NCI-H510A (cell line): ENCODE measurements at places on chromosomes 7 and 10.
A peak's percentile ranks its signal among the peaks of the same experiment; 100 is the strongest.

DNA sequence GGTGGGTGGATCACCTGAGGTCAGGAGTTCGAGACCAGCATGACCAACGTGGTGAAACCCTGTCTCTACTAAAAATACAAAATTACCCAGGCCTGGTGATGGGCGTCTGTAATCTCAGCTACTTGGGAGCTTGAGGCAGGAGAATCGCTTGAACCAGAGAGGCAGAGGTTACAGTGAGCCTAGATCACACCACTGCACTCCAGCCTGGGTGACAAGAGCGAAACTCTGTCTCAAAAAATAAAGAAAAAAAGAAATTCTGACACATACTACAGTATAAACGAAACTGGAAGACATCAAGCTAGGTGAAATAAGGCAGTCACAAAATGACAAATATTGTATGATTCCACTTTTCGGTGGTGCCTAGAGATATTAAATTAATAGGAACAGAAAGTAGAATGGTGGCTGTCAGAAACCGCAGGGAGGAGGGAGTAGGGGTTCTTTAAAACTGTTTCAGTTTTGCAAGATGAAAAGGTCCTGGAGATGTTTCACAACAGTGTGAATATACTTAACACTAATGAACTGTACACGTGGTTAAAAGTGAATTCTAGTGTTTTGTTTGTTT, 23.2 kb downstream of the PILRA start:
- DNase-seq: no peak

DNA sequence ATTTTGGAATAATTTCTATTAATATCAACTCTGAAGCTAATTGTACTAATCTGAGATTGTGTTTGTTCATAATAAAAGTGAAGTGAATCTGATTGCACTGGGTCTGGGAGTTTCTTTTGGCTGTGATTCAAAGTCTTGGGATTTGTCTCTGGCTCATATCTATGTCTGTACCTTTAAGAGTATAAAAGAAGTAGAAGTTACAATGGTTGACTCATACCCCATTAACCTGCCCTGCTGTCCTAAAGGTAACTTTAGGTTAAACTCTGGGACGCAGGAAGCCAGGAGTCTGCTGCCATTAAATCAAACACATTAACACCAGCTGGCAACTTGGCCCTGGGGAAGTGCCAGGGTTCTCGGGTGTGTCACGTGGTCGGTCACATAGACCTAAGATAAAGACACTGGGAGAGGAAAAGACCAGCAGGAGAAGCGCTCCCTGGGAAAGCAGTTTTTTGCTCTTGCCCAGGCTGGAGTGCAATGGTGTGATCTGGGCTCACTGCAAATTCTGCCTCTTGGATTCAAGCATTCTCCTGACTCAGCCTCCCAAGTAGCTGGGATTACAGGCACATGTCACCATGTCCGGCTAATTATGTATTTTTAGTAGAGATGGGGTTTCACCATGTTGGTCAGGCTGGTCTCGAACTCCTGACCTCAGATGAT, 17.8 kb downstream of the SCD start:
- DNase-seq: peak; percentile 44

DNA sequence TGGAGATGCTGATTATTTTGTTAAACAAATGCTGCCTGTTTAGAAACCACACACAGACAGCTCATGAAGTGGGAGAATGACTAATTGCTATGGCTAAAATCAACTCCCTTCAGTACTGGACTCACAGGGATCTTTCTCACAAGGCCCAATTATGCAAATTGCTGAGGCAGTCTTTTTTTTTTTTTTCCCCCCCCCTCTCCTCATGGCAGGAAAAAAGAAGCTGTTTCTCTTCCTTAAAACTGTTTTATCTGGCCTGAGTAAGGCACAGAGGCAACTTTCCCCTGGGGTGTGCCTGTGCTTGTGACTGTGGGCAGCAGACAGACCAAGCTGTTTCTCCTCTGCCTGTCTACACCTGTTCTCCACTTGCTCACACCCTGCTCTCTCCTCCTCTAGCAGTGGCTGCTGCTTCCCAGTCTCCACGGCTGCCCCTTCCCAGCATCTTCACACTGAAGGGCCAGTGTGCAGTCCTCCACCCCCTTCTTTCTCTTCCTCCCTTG, 65.4 kb upstream of the STEAP1B start:
- no peak for DNase-seq

GRCh38 chr7:87435546-87435945, 39.9 kb downstream of the ABCB4 start:
- no peak for DNase-seq

DNA sequence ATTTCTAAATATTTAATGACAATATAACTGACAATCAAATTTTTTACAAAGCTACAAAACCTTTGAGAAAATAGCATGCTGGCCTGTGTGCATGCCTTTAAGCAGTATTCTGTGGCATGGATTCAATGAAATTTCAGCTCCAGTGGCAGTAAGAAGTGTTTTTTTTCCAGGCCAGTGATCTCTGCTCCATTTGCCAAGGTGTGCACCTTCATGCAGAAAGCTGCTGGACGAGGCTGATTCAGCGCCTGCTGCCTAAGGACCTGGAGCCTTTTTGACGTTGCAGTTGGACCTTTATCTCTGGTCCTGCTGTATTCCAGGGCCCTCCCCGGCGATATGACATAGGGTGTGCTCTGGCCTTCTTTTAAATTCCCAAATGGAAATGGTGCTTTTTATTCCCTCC, 26.6 kb downstream of the VWC2 start:
- DNase-seq: no peak

DNA sequence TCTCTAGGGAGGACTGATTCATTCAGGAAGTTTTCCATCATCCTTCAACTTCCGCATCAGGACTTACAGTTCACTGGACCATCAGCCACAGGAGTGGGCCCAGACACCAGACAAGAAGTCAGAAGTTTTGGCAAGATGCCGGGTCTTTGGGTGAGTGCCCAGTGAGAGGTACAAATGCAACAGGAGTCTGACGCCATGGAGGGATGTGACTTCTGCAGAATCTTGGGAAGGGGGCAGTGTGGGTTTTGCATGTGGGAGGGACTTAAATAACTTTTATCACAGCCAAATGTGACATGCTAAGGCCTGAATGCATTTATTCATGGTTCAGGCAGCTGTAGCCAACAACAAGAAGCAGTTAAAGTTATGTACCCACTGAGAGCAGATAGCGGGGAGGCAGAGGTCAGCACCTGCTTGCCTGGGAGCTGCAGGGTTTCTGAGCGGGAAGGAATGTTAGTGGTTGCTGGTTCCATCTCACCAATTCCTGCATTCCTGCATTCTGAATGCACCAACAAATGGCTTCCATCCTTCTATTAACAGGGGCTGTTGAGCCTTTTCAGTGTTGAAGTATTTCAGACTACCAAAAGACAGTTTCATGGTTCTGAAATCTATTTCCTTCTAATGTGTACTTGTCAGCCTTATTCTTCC, 375.2 kb downstream of the PAXIP1 start:
- no peak for DNase-seq

DNA sequence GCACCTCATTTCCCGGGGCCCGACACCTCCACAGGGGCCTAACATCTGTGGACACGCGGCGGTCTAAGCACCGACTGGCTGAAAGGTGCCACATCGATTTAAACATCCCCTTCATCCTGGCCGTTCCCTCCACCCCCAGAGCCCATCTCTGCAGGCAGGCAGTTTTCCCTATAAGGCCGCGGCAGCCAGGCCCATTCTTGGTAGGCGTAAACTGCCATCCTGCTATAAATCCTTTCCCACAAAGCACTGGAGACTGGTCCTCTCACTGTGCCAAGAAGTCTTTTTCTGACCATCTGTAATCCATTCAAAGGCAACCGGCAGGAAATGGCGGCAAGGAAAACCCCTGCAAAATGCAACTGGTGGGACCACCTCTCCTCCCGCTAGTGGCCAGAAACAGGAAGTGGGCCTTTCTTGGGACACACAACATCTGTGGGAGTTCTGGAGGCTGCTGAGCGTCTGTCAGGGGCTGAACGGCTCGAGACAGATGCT, 22.4 kb downstream of the ATXN7L1 start:
- no peak for DNase-seq

DNA sequence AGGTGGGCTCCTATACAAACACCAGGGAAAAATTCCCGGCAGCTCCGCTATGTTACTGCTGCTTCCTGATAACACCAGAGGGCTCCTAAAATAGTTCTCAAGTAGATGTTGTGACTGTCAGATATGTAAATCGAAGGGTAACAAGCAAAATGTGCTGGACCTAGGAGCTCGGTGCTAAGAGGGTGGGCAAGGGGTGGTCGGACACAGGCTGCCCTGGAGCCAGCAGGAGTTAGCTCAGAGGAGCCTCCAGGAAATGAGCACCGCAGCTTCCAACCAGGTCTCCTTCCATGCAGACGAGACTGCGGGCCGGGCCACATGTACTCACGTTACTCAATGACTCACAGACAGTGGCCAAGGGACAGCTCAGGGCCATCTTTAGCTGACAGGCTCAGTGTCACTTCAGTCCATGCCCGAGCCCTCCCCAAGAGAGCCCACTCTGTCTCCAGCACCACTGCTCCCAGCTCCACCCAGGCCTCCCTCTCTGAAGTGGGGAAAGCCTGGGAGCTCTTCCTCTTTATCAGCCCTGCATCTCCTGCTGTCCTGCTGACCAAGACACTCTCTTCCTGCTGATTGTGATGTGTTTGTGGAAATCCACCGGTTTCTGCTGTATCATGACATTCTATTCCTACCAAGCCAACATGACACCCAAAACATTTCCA, 37.2 kb upstream of the TMEM273 start:
- DNase-seq: no peak

DNA sequence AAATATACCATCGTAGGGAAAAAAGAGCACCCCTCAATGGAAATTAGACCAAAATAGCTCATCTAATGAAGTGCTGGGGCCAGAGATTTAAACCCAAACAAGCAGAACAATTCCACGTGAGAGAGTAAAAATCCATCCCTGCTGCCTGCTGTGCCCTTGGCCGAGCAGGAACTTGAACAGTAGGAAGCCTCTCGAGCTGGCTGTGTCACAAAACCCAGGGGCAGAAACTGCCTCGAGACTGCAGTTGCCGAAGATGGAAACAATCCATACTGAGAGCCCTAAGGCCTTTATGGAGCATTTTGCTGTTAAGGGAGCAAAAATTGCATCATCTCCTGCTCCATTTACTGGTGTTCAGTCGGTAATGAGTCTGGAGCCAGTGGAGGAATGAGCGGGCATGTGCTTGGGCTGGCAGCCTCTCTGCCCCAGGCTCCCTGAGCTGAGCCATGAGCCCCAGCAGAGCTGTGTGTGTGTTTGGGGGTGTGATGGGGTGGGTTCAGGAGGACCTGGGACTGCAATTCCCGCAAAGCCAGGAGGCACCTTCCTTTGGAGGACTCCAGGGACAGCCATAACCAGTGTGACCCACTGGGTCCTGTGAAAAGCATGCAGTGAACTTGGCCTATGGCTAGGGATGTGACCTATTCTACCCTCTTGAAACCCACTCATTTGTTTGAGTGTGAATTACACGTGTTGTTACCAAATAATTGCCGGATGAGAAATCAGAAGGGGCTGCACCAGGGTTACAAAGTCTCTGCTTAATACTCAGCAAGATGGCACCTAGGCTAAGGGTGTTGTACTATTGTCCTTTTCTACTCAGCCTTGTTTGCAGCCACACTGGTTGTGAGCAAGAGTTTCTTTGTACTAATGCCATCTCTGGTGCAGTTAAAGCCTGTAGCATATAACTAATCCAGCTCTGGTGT, 58.3 kb downstream of the CDHR3 start:
- DNase-seq: no peak

- no peak for DNase-seq
Observed at GRCh38 chr7:121039510-121039822, 51.0 kb downstream of the CPED1 start.

DNA sequence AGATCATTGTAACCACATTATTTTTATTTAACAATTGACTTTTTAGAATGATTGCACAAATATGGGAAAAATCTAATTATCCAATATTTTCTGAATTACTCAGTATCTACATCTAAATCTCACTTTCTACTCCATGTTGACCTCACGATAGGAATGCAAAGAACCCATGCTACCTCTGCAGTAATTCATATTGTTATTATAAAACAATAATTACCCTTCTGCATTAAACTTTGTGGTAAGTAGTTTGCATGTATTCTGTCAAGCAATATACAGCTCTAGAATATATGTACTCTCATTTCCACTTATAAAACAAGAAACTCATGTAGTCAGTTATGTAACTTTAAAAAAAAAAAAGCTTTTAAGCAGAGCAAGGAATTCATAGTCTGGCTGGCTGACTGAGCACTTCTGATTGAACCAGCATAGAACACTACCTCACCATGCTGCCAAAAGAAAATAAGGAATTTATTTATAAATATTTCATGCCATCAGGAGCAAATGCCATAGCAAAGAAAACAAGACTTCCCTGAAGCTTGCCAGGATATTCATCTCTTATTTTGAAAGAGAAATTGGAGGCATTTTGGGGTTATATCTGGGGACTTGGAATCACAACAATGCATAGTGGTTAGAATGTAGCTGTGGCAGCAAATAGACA, 895.7 kb downstream of the XPNPEP1 start:
- DNase-seq: no peak

DNA sequence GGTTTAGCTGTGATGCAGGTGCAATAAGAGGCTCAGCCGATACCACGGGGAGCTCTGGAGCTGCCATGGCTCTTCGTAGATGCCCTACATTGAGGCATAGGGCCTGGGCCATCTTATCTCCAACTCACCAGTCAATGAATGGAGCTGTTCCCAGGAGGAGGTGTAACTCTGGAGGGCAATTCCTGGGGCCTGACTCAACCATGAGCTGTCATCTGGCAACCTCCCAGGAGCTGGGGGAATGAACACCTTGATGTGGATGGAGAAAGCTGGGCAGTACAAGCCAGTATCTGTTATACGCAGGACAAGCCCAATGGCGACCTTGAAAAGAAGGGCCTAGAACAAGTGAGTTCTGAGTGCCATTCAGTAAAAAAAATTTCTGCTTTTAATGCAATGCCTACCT, 224.0 kb upstream of the PLXDC2 start:
- DNase-seq: no peak

DNA sequence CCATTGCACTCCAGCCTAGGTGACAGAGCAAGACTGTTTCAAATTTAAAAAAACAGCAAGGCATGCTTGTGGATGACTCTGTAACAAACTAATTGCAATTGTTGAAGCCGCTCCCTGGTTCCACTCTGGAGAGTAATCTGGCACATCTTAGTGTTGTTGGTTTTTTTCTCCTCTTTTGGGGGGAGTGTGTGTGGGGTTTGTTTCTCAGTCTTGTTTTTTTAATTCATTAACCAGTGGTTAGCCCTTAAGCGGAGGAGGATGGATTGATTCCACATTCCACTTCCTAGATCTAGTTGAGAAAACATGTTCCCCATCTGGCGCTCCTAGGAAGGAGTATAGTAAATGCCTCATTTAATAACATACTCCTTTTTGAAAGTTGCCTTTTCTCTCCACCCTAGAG, 8.6 kb upstream of the ZNF713 start:
- DNase-seq: no peak

- DNase-seq: no peak
Observed at GRCh38 chr7:49812534-49812933, 39.1 kb downstream of the VWC2 start.

GRCh38 chr10:2836921-2837662, 230.3 kb upstream of the PFKP start:
- no peak for DNase-seq

GRCh38 chr7:129882531-129882930, 70.2 kb downstream of the UBE2H start:
- no peak for DNase-seq
